ENCODE measurements at places on chromosomes 2 and 18.

- no peak for DNase-seq
Observed at GRCh38 chr18:13643261-13643751, 83.1 kb downstream of the FAM210A start.

DNA sequence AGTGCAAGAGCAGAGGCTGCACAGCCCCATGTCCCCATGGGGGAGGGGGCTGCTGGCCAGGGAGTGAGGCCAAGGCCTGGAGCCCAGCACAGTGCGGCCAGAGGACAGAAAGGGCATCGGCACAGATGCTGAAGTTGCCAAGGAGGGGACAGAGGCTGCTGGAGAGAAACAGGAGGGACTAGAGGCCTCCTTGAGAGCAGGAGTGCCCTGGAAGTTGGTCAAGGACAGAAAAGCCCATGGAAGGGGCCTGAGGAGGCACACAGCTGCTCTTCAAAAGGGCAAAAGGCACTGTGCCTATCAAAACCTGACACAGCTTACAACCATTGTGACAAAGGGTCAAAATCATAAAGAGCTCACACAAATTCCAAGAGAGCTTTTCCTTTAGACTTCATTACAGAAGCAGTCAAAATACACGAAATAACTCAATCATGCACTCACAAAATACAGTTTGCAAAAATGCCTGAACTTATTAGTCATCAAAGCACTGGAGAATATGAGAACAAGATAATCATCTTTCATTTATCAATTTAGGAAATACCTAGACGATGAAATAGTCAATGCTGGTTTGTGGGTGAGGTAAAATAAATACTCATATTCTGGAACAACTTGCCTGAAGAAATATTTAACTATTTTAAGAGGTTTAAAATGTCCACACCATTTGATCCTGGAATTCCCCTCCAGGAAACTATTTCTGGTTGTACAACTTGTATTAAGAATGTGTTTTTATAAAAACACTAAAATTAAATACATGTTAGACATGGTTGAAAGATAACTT lies 79.6 kb downstream of the USP40 start:
- DNase-seq, result no peak

GRCh38 chr2:1881502-1881901 lies 137.2 kb upstream of the PXDN start:
- DNase-seq, result no peak

DNA sequence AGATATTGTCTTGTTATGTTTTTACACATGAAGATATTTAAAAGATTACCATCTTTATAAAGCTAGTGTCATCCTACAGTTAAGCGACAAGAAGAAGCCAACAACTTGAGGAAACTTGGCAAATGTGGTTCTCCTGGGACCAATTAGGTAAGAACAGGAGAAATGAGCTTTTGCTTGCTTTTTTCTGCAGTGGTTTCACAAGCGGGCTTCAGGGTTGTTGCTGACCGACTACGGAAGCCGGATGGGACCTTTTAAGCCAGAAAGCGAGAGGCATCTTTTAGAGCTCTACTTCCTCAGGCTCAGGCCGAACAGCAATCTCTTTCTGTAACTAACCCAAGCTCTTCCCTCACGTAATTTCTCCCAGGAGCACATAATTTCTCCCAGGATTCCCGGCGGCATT lies 256.5 kb downstream of the CNTNAP5 start:
- DNase-seq, result no peak

DNA sequence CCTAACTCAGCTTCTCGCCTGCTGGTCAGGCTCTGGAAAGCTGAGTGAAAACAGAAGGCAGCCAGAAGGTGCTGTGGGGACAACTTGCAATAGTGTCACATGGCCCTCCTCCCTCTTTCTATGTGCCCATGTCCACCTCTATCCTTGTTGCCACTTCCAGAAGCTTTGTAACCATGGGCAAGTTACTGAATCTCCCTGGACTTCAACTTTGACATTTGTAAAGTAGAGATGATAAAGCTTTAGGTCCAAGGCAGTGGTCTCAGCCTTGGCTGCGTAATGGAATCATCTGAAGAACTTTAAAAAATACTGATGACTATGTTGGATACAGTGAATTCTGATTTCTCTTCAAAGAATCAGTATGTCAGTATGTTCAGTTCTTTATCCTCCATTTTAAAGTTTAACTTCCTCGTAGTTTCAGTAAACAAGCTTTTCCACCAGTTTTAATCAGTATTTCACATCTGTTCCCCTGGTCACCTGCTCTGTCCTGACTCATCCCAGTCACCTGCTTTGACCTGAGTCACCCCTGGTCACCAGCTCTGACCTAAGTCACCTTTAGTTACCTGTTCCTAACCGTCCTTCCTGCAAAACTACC lies 245.2 kb upstream of the STON1 start:
- DNase-seq, result no peak

DNA sequence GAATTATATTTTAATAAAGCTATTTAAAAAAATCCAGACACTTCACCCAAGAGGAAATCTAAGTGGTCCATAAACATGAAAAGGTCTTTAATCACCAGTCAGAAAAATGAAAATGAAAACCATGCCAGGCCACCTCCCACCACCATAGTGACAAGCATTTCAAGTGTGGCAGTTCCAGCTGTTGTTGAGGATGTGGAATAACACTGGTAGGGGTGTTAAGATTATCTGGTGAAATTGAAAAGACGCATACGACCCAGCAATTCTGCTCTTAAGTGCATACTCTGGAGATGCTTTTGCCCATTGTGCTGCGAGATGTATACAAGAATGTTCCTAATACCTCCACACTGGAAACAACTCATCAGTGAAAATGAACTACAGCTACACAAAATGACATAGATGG lies 82.2 kb downstream of the MSH2 start:
- no peak for DNase-seq

DNA sequence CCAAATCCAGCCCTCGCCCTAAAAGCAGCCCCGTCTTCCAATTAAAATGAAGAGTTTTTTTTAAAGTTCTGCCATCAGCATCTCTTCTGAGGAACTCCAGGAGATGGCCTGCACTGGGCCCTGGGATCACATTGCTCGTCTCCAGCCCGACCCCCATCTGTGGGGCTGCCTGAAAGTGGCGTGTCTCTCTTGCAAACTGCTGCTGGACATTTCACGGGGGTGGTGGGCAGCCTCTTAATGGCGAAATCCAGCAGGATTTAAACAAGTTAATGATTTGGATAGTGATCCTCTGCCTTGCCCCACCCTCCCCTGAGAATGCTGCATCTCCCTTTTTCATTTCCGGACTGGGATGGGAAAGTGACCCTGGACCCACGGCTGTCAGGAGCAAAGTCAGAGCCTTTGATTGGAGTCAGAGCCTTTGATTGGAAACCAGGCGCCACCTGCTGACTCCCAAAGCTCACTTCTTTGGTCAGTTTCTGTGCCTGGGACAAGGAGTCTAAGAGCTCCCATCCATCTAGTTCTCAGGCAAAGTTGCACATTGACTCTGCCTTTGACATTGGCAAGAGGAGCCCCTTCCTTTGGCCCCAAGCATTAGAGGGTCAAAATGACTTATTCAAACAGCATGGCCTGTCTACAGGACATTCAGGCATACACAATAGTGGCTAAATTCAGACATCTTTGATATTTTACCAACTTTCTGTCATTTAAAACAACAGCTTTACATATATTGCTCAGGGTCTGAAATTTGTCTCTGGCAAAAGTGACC lies 155.2 kb downstream of the SH3BP4 start:
- no peak for DNase-seq

GRCh38 chr18:6109743-6110142 lies 214.4 kb upstream of the TMEM200C start:
- DNase-seq, result no peak

DNA sequence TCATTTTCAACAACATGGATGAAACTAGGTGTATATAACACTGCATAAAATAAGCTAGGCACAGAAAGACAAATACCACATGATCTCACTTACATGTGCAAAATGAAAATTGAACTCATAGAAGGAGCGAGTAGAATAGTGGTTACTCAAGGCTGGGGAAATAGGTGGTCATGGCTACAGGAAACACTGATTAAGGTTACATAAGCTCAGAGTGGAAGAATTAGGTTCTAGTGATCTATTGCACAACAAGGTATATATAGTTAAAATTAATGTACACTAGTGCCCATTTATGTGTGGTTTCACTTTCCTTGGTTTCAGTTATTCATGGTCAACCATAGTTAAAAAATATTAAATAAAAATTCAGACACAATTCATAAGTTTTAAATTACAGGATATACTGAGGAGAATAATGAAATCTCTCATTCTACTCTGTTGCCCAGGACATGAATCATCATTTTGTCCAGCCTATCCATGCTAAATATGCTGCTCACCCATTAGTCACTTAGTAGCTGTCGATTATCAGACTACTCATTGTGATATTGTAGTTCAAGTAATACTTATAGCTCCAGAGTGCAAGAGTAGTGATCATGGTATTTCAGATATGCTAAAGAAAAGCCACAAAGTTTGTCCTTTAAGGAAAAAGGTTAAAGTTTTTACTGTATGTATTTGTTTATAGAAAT lies 1530.9 kb upstream of the LRRTM1 start:
- no peak for DNase-seq

DNA sequence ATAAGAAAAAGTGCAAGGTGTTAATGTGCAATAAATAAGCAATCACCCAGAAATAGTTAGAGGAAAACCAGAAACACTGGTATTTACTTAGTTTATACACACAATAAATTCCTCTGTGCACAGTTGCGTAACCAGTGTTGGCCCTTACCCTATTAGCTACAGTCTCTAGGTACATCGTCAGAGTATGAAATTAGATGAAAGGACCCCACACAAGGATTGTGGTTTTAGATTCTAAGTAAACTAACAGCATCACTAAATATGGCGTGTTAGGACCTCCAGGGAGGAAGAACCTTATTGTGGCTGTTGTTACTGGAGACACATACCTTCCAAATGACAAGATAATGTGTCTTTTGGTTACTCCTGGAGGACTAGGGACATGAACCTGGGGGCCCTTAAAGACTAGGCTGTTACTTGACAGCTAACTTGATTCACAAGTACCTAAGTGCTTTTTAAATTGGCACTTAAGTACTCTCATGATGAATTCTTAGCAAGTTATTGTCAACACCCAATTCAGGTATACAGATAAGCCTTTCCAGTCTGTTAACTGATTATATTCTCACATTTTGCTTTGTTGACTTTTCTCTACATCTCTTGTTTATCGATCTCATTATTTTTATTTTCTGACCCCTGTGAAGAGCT lies 115.3 kb downstream of the FEZ2 start:
- no peak for DNase-seq

GRCh38 chr2:216792222-216793021 lies 67.4 kb downstream of the TNP1 start:
- DNase-seq, result no peak

DNA sequence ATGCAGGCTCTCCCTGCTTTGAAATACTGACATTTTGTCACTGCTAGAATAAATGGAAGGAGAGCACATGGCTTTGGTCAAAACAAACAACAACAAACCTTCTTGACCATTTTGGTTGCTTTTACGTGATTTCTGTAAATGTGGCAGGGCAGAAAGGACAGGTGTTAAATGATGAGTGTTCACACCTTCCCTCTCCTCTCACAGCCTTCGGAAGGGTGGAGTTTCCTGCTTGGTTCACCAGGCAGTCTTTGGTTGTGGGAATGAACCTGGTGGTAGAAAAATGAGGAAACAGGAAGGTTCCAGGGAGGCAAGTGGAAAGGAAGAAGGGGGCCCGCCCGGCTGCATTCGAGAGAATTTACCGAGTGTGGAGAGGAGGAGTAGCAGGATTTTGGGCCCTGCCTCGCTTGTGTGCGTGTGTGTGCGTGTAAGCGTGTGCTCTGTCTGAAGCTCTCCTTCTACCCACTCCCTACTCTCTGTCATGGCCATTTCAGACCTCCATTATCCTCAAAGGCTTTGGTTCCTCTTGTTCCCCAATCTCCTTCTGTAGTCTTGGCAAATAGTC lies 23.7 kb upstream of the SPP2 start:
- DNase-seq, result no peak

DNA sequence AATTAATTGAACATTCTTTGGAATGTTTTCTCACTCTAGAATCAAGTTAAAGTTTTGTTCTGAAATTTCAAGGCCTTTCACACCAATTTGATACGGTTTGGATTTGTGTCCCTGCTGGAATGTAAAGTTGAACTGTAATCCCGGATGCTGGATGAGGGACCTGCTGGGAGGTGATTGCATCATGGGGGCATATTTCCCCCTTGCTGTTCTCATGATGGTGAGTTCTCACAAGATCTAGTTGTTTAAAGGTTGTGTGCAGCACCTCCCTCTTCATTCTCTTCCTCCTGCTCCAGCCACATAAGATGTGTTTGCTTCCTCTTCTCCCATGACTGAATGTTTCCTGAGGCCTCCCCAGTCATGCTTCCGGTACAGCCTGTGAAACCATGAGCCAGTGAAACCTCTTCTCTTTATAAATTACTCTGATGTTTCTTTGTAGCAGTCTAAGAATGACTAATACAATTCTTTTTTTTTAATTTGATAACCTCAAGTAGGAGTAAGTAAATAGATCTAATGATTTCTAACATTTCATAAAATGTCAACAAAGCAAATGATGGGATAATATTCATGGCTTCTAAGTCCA lies 144.2 kb upstream of the CDH7 start:
- DNase-seq, result no peak

DNA sequence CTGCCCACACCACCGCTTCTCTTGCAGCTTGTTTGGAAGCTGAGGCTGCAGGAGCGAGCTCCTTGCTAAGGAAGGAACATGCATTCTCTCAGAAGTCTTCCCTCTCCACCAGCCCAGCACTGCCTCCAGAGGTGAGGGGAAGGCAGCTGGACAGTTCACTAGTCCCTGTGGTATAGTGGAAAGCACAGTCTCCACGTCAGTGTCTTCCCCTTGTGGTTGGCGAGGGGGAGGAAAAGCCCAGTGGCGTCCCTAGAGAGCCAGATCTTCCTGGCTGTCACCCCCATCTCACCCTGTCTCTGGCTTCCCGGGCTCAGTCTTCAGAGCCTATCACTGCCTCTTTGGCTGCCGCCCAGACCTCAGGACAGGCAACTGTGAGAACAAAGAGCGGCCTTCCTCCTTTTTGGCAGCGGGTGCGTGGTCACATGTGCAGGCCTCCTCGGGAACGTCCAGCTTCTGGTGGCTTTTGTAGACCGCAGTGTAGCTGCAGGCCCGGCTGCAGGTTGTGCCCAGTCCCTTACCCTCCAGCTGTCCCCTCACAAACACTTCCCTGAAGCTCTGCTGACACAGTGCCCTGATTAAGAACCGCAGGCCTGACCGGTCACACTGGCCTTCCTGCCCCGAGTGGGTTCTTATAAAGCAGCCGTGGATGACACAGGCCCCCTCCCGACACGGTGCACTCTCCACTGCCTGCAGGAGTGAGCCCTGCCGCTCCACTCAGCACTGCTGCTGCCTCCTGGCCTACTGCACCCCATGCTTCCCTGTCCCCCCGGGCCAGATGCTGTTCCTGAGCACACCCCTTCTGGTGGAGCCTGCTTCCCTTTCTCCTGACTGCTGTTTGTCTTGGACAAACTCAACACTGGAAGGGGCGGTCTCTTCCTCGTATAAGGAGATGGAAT lies 90.9 kb downstream of the RNF144A start:
- no peak for DNase-seq

DNA sequence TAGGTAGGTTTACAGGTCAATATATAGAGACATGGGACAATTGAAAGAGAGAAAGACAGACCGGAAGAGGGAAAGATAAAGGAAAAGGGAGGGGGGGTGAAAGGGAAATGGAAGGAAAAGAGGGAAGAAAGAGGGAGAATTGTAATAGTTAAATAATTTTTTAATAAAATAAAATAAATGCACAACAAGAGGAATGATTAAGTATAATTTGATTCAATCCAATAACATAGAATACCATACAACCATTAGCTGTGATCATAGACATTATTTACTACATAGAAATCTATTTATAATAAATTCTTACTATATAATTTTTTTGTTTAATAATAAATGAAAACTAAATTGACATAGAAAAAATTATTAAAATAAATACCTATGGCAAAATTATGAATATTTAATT lies 330.7 kb downstream of the NR4A2 start:
- no peak for DNase-seq
